HCT116 (cell line): ENCODE measurements at places on chromosomes 6 and 20.

DNA sequence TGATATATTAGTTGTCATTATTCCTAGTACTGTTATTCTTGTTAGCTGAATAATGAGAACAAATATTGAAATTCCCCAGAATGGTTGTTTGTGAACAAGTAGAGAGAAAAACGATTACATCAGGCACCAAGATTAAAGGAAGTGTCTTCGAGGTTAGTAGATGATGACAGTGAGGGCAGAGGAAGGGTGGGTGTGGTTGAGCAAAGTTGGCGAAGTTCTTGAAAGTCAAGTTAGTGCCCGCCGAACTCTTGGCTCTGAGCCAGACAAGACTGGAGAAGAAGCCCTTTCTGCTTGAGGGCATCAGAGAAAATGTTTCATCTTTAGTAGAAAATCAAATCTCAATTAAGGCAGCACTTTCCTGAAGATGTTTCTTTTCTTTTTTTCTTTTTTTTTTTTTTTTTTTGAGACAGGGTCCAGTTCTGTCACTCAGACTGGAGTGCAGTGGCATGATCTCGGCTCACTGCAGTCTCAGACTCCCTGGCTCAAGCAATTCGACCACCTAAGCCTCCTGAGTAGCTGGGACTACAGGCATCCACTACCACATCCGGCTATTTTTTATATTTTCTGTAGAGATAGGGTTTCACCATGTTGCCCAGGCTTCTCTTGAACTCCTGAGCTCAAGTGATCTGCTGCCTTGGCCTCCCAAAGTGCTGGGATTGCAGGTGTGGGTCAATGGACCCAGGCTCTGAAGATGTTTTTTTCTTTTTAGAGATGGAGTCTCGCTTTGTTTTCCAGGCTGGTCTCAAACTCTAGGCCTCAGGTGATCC, 77.1 kb downstream of the SGK1 start:
- DNase-seq: no peak

DNA sequence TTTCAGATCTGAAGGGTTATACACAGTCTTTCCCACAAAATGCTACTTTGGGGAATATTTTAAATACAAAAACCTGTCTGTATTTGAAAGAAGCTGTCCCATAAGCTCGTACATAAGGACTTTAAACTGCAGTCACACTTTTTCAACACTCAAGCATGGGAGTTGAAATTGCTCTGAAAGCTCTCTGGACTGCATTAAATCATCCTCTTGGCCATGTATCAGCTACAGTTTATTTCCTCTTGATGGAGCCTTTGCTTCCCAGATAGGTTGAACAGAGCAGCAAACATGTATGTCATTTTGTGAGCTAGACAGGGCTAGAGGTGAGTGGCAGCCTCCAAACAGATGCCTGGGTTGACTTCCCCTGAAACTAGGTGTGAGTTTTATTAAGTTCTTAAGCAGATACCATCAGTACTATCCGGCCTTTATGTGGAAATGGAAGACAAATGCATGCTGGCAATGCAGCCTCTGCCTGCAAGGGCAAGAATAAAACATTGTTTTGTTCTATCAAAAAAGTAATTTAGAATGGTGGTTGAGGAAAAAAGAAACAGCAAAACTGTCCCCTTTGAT, 105.9 kb upstream of the ENPP5 start:
- DNase-seq: no peak

- no peak for DNase-seq
Observed at GRCh38 chr6:132418235-132418965, 17.1 kb upstream of the MOXD1 start.

DNA sequence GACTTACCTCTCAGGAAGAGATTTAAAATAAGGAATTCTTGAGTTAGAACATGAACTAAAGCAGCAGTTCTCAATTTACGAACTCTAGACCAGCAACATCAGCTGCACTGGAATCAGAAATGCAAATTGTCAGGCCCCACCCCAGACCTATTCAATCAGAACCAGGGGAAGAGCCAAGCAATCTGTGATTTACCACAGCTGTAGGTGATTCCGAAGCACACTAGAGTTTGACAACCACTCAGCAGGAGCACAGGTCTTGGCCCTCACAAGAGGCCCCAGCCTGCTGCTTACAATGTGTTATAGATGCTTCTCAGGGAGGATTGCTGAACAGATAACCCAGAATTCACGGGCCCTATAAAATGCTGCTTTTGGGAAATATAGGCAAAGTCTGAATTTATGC, 279.2 kb downstream of the PTPRK start:
- no peak for DNase-seq

DNA sequence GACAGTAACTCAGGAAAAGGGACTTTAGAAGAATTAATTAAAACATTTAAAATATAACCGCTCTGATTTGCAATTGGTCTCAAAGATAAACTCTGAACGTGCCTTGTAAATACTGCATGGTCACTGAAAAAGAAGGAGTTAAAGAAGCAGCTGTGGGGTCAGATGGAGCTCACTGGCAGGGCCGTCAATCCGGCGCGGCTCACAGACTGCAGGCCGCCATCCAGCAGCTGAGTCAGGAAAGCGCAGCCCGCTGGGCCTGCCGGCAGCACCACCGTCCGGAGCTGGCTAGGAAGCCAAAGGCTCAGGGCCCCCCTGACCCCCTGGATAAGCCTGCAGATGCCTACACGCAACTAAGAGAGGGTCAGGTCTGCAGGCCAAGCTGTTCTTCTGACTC, 54.2 kb upstream of the FRMD1 start:
- DNase-seq: no peak

GRCh38 chr20:25706793-25707192, 10.1 kb upstream of the ZNF337 start:
- no peak for DNase-seq

- DNase-seq: no peak
Observed at GRCh38 chr6:159065759-159066329, 21.1 kb upstream of the TAGAP start.

DNA sequence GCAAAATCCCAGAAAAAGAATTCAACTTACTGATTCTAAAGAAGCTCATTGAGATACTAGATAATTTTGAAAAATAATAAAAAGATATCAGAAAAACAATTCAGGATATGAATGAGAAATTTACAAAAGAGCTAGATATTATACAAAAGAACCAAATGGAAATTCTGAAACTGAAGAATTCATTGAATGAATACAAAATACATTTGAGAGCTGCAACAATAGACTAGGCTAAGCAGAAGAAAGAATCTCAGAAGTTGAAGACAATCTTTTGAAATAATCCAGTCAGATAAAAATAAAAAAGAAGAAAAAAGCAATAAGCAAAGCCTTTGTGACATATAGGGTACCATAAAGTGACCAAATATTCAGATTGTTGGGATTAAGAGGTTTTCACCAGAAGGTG, 206.0 kb downstream of the CD109 start:
- no peak for DNase-seq

DNA sequence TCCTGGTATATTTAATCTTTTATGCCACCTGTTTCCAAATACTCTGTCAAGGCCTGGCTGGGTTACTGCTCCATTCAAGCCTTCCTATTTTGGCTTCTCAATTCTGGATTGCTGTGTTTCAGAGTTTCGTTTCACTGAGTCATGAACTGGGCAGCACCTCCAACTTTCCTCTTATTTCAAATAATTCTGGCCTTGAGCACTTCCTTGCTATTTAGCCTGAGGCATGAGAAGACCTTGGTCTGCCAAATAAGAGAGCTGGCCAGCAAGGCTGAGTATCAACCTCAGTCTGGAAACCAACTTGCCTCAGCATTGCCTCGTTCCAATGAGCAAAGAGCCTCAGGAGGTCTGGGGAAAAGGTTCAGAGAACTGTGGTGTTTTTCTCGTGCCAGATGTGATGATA, 66.6 kb downstream of the TNFAIP3 start:
- DNase-seq: no peak

DNA sequence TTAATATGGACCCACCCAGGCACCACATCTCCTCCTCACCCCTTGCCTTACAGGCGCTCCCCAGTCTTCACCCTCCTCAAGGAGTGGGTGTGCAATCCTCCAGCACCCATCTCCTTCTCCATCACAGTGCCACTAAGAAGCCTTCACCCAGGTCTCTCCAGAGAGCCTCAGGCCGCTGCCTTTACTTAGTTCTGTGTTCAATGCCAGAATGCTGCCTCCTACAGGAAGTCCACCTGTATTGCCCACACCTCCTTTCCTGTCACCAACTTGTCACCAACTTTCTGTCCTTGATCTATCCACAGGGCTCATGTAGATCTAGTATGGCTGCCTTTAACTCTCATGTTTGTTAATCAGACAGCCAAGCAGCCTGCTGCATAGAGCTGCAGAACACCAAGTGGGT, 586 bp upstream of the LST1 start:
- peak; percentile 26 for DNase-seq

DNA sequence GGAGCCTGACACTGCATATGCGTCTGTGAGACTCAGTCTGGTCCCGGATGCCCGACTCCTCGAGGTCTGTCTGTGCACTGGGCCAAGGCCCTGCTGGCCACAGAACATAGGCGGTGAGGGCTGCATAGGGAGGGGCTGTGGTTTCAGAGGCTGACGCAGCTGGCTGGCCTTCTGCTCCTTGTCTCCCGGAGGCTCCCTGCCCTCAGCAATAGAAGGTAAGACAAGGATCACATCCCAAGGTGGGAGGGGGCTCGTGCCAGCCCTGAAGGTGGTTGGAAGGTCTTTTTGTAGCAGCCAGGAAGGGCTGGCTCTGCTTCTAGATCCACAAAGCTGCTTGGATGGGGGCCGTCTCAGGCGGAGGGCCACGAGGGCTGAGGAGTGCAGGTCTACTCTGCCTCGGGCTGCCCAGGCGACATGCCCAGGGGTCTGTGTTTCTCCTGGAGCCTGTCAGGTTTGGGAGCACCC, 239.8 kb upstream of the SULF2 start:
- no peak for DNase-seq

DNA sequence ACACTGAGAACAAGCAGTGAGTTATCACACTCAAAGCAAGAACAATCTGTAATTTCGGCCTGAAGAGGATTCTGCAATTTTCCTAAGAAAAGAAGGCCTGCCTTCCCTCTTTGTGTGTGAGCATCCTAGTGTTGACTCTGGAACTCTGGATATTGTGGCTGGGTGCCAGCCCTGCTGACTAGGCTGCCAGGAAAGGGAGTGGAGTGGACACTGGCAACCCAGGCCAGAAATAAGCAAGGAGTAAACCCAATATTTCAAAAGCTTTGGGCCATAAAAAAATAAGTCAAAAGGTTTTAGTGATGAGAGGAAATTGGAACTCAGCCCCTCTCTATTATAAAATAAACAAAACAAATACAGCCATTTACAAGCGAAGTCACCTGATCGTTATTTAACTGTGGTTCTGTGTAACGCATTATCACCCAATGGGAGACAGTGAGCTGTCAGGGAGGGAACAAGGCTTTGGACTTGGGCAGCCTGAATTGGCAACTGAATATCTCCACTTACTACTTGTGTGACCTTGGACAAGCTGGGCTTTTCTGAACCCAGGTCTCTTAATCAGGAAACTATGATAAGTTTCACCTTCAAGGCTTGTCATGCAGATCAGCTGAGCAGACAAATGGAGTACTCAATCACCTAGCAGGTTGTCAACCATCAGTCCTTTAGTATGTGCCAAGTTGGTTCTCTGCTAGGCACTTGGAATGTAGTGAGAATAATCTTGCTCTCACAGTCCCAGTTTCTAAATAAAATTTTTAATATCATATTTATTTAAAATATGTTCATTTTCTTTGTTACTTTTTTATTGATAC, 196.2 kb downstream of the PAX1 start:
- DNase-seq: no peak

DNA sequence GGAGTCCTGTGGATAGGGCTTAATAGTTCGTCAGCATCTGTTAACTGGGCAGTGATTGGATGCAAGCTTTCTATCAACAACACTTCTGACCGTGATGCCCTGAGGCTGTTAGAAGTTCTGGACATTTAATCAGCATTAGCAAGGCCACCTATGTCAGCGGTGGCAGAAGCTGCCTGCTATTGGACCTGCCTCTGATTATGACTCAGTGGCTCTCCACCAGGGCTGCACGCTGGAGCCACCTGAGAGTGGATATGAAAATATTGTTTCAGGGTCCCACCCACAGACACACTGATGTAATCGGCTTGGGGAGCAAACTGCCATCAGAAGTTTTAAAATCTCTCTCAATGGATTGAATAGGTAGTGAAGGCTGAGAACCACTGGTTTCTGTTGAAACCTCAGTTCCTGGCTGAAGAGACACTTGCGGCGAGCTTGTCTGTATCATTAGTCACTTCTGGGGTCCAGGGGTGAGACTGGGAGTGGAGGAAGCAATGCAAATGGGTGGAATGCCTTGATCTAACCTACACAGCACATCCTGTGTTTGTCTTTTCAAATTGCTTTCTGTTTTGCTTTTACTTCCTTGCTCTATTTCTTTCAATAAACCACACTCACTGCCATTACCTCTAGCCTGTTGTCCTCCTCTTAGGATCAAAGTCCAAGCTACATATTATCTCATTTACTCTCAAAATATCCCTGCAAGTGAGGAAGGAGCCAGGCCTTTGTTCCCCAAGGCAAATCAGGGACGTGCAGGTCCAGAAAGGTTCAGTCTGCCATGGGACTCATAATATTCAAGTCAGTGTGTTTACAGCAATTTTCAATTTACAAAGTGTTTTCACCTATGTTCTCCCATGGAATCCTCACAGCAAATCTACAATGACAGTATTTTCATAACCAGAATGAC, 4.2 kb downstream of the CLIC5 start:
- no peak for DNase-seq

DNA sequence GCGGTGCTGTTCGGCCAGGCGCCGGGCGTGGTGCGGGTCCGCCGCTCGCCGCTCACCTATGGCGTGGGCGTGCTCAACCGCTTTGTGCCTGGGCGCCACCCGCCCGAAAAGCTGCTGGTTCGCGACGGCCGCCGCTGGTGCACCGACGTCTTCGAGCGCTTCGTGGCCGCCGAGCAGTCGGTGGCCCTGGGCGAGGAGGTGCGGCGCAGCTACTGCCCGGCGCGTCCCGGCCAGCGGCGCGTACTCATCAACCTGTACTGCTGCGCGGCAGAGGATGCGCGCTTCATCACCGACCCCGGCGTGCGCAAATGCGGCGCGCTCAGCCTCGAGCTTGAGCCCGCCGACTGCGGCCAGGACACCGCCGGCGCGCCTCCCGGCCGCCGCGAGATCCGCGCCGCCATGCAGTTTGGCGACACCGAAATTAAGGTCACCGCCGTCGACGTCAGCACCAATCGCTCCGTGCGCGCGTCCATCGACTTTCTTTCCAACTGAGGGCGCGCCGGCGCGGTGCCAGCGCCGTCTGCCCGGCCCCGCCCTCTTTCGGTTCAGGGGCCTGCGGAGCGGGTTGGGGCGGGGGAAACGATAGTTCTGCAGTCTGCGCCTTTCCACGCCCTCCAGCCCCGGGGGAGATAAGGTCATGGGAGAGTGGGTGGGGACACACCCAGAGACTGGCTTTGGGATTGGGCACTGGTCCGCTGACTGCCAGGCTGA, 15.7 kb downstream of the ADISSP start:
- DNase-seq: no peak

DNA sequence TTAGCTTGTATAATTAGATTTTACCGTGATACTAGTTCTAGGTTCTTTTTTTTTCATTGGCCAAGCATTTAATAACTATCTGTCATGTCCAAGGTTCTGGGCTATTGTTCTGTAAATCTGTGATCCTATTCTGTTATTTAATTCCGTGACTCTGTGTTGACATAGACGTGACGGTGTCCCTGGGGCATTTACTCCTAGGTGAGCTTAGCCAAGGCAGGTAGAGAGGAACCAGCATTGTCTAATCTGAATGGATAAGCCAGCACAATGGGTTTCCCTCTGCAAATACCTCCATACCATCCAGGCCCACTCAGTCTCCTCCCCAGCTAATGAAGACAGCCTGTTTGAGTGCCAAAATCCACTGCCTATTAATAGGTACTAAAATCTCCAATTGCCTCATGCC, 8.9 kb upstream of the CDSN start:
- DNase-seq: no peak

- DNase-seq: no peak
Observed at GRCh38 chr6:143973097-143973966, 34.7 kb downstream of the PLAGL1 start.
